ENCODE measurements at places on chromosomes 2 and 18.
A peak's percentile ranks its signal among the peaks of the same experiment; 100 is the strongest.

DNA sequence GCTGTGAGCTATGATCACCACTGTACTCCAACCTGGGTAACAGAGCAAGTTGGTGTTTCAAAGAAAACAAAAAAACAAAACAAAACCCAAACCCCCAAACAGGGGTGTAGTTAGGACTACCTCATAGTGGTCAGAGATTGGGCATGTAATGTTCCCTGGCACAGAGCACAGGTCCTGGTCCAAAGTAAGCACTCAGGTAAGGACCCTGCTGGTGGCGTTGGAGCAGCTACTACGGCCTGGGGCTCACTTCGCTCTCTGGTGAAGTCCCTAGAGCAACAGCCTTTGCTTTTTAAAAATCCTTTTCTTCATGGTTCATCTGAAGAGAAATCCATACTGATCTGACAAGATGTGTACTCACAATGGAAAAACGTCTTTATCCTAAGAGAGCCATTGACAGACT, 130.4 kb downstream of the ZNF236 start:
- no peak for DNase-seq

- DNase-seq, result no peak
These were observed 273.1 kb upstream of the SLC14A2 start for GRCh38 chr18:45342166-45342565.

DNA sequence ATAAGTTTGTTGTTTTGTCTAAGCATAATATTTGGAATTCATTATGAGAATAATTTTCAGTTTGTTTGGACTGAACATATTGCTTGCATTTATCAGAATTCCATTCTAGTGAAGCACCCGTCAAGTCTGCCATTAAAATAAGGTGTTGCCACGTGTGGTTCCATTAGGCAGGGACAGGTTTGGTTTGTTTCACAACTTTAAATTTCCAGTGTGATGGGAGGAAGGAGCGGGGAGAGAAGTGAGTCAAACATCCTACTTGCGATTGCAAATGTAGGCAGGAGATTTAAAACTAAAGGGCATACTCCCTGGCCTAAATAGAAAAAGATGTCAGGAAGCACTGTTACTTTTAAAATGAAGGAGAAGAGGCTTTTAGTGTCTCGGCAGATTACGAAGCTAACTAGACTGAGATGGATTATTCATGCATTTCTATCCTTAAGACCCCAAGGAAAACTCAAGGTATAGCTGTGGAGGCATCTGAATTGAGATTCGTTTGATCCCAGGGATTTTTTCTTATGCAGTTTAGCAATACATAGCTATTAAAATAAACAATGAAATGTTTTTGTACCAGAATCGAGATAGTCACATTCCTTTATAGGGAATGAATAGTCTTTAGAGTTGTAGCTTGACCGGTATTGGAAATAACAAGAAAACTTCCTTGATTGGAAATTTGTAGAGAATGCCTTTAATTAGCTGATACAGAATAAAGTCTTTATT, 19.8 kb downstream of the GRHL1 start:
- no peak for DNase-seq

DNA sequence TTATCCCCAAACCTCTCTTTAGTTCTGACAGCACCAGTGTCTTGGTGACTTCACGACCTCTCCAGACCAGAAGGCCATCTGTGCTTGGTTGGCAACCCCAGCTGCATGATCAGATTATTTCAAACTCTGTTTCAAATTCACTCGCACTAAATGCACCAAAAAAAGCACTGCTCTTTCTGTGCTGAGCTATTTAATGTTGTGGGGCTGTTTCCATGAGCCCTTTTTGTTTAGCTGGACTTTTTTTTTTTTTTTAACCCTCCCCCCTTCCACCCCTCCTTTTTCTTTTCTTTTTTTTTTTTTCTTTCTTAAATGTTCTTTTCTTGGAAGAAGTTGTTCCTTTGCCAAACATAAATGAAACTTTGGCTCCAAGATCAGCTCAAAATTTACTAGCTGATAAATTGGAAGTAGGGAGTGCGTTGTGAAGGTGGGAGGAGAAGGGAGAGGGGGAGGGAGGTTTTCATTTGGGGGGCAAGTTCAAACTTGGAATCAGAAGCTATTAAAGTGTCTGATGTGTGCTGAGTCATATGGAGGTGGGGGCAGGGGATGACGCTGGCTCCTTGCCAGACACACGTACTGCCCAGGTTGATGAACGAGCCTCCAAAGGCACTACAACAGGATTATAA, 543.0 kb upstream of the TNP1 start:
- DNase-seq, result peak; percentile 52

GRCh38 chr2:224927011-224927410, 115.3 kb downstream of the DOCK10 start:
- no peak for DNase-seq

DNA sequence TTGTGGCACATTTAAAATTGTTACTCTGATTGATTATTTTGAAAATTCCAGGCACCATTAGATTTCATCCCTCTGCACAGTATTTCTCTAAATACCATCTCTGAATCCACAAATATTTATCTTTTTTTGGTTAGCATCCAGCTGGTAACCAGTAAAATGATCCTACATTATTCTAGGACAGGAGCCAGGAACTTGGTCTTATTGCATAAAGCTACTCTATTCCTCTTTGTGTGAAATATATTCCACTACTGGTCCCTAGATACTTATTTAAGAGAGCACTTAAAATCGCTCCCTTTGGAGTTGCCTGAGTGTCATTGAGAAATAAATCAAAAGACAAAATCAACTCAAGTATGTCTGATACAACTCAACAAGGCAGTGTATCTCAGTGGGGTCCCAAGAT, 7.4 kb upstream of the MBOAT2 start:
- DNase-seq, result no peak

DNA sequence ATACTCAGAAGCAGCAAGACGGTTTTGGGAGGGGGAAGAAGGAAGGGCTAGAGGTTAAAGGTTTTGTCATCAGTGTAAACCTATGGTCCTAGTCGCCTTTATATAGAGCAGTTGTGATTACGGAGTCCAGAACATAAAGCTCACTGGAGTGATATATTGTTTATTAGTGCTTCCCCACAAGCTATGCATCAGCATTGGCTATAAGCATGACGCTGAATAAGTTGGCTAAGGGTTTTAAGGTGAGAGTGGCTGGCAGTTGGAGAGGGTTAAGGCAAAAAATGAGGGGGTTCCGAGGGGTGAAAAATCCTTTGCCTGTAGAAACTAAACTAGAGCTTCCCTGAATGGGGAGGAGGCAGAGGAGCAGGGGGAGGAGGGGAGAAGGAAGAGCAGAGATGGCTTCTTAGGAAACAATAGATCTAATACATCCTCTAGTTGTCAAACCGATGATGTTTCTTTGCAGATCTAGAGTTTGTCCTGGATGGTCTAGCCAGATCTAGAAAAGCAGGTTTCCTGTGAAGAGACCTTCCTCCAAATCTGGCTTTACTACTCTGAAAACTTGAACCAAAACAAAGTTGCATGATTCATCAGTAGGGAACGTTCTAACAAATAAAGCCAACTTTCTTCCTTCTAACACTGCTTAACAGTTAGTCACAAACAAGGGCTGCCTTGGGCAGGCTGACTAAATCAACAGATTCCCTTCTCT, 2.5 kb downstream of the KLF7 start:
- DNase-seq, result no peak

GRCh38 chr2:65144571-65144970, 14.7 kb upstream of the RAB1A start:
- DNase-seq, result no peak

DNA sequence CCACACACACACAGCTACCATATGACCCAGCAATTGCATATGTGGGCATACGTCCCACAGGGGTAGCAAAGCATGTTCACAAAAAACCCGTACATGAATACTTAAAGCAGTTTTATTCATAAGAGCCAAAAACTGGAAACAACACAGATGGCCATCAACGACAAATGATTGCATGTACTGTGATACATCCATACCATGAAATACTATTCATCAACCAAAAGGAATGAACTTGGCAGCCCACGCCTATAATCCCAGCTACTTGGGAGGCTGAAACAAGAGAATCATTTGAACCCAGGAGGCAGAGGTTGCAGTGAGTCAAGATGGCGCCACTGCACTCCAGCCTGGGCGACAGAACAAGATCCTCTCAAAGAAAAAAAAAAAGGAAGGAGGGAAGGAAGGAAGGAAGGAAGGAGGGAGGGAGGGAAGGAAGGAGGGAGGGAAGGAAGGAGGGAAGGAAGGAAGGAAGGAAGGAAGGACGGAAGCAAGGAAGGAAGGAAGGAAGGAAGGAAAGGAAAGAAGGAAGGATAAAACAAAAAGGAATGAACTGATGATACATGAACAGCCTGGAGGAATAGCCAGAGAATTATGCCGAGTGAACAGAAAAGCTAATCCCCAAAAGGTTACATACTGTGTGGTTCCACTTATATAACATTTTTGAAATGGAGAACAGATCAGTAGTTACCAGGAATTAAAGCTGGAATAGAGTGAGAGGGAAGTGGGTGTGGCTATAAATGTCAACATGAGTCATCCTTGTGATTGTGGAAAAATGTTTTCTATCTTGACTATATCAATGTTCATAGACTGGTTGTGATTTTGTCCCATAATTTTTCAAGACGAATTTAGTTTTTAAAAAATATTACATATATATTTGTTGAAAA, 19.6 kb upstream of the YPEL5 start:
- DNase-seq, result no peak

DNA sequence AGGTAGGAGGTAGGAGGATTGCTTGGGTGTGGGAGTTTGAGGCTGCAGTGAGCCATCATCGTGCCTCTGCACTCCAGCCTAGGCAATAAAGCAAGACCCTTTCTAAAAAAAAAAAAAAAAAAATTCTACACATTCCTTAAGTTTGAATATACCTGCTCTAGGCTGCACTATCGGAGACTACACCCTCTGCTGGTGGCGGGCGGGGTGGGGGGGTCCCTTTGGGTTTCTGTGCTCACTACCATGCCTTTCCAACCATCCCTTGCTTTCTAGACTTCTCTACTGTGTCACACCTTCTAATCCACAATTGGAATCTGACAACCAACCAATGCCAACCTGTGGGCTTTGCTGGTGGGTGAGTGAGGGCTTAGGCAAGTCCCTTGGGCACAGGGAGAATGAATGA, 34.7 kb upstream of the FAM136A start:
- no peak for DNase-seq

DNA sequence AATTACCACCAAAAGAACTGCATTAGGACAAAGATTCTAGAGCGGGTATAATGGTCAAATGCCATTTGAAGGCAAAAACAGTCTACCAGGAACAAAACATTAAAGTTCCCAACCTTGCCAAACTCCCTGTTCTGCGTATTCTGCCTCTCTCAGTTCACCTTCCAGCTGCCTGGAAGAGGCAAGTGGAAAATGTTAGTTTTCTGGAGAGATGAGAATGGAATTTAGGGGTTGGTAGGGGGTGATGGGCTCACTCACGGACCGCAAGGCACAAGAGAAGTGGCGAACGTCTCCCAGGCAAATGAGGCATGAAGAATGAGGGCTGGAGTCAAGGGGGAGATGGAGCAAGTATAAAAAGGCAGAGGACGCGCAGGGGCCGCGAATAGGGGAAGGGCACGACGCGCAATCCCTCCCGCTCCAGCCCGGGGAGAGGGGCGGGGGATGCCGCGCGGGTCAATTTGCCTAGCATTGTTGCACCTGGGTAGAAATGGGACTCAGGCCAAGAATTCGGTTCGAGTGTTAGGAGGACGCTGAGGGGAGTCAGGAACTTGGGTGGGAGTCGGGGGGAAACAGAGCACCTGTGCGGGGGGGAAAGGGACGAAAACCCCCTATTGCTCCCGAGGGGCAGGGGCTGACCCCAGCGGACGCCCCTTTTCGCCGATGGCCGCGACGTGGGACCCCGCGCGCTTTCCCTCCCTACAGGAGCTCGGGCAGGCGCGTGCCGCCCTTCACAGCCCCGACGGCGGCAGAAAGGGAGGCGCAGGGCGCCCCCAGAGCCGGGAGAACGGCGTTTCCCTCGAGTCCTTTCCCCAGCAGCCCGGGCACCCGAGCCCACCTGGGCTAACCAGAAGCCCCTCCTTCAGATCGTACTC, 573 bp downstream of the PAIP2B start:
- DNase-seq, result peak; percentile 66

- peak; percentile 17 for DNase-seq
These were observed 41.4 kb upstream of the ALPP start for GRCh38 chr2:232336981-232337720.

- no peak for DNase-seq
These were observed 2.4 kb downstream of the MTCL1 start for GRCh38 chr18:8707556-8708300.

GRCh38 chr2:102664471-102664909, 45.1 kb downstream of the SLC9A2 start:
- no peak for DNase-seq

DNA sequence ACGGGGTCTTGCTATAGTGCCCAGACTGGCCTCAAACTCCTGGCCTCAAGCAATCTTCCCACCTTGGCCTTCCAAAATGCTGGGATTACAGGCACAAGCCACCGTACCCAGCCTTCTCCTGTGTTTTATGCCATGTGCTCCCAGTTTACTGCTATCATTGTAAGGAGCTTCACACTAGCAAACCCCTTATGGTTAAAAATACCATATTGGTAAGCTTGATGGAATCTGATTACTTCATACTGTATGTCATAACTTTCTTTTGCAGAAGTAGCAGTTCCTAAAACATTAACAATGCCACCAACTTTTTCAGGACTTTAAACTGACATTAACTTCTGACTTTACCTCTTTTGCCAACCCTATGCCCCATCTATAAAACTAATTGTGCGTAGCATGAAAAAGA, 36.2 kb downstream of the HAT1 start:
- no peak for DNase-seq

GRCh38 chr2:237492137-237492890, 5.3 kb downstream of the MLPH start:
- DNase-seq, result no peak

GRCh38 chr2:98697651-98698337, 33.1 kb downstream of the MGAT4A start:
- no peak for DNase-seq

- DNase-seq, result peak; percentile 70
These were observed at the start of gene VAMP8 for GRCh38 chr2:85577386-85578242. Gene VAMP8 (plus strand): TSS chr2:85577586. CDS start chr2:85577647, 61 bp downstream.

DNA sequence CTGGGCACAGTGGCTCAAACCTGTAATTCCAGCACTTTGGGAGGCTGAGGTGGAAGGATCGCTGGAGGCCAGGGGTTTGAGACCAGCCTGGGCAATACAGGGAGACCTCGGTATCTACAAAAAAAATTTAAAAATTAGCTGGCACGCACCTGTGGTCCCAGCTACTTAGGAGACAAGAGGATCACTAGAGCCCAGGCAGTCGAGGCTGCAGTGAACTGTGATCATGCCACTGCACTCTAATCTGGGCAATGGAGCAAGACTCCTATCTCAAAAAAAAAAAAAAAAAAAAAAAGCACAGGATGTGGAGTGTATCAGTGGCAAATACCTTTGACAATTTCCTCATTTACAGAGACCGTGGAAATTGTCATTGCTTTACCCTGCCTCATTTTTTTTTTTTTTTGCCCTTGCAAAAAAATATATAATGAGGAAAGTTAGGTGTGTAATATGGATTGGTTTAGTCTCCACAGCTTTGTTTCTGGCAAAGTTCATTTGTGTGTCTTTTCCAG, 20.9 kb upstream of the PPP1CB start:
- no peak for DNase-seq

All from Right ventricle myocardium superior (tissue), 1 donor.